ENCODE measurements at places on chromosomes 4 and X.
A peak's percentile ranks its signal among the peaks of the same experiment; 100 is the strongest.

- no peak for DNase-seq
Observed at GRCh38 chr4:113811359-113811758, 49.8 kb upstream of the CAMK2D start.

DNA sequence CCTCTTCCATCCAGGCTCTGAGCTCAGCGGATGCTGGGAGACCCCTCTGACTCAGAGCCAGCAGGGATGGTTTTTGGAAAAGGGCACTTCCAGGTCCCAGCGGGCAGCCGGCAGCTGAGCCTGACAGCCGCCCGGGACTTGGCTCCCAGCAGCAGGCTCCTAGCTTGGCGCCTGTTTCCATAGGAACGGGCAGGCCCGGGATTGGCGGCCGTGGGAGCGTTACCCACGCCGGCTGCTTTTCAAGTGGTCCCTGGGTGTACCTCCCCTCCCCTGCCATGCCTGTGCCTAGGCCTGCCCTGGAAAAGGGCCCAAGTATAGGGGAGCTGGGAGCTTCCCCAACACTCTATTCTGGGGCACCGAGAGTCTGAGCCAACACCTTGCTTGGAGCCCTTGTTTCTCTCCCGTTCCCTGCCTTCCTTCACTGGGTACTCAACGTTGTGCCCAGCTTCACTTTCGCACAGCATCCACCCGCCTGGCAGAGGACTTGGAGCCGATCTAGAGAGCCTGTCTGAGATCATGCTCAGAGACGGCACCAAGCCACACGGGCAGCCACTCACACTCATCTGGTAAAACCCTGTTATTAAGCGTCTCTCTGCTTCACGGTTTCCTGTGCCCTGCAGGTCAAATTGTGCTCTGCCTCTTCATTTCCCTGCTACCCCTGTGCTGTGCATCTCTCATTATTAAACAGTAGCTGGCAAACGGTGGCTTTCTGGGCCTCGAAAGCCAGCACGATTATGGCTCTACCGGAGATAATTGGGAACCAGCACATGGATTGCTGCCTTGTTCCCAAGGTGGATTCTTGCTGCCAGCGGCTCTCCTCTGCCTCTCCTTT, 521.5 kb downstream of the BCOR start:
- DNase-seq = peak; percentile 46

DNA sequence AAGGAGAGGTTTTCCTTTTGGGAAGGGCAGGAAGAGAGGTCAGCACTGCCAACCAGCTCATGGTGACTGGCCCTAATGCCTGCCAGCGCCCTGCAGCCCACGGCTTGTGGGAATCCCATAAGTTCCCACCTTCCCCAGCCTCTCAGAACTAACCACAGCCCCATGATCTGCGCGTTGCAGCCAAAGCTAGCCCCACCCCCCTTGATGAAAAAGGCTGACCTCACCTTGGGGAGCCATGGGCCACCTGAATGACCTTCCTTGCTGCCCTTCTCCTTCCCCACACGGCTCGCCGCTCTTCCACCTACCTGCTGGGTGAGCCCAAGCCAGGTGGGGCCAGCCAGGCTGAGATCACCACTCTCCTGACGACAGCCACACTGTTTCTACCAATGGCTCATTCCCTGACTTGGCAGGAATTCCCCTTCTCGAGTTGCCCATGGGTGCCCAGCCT, 3.9 kb upstream of the ELF4 start:
- no peak for DNase-seq

- DNase-seq = no peak
Observed at GRCh38 chr4:88793475-88793874, 95.8 kb upstream of the NAP1L5 start.

GRCh38 chr4:74005528-74005927, 7.1 kb upstream of the CXCL5 start:
- DNase-seq = no peak
